Kidney epithelial cell (primary cell): ENCODE measurements at places on chromosomes 7 and 10.
A peak's percentile ranks its signal among the peaks of the same experiment; 100 is the strongest.

- DNase-seq, result no peak
Measured at GRCh38 chr7:108189733-108190388, 59.7 kb upstream of the LAMB4 start.

DNA sequence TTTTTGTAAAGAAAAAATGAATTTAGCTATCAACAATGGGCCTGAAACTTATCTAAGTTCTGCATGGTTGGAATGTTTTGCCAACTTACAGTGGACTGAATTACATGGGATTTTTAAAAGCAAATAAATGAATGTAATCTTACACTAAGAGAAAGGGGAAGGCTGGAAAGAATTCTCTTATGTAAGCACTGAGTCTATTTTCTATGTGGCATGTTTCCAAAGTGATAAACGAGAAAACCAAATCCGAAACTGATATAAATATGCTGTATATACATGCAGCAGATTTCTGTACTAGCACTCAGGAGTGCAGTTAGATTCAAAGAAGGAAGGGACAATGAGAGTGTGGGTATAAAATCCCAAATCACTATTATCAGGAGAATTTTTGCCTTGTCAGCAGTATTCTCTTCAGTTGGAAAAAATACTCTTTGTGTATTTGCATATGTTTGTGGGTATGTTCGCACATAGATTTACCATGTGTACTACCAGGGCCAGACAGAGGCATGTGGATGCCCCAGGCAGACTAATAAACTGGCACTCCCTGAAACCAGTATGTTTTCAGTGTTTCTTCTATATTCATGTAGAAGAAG lies 334.3 kb upstream of the SEMA3D start:
- DNase-seq, result no peak

DNA sequence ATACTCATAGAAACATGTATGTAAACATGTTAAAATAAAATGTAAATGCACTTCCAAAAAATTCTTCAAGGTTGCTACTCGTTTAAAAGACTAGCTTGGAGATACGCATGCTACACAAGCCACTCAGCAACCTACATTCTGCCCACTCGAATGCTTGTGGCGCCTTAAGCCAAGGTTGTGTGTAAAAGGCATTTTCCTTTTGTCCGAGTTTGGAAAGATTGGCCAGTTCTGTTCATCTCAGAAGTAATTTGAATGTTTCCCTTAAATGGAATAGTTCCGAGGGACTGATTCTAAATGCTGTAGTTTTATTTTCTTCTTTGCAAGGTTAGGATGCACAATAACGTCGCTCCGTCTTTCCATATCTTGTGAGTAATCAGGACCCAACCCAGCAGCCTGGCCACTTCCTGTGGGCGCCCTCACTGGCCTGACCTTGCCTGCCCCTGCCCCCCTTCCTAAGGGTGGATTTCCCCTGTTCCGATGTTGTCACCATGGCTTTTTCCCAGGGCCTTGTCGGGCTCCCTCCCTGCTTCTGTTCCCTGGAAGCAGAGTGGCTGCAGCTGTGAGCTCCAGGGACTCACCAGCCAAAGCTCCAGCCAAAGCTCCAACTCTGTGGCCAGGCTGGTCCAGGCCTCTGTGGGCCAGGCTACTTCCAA lies 70.6 kb downstream of the PTPRE start:
- DNase-seq, result peak; percentile 60

DNA sequence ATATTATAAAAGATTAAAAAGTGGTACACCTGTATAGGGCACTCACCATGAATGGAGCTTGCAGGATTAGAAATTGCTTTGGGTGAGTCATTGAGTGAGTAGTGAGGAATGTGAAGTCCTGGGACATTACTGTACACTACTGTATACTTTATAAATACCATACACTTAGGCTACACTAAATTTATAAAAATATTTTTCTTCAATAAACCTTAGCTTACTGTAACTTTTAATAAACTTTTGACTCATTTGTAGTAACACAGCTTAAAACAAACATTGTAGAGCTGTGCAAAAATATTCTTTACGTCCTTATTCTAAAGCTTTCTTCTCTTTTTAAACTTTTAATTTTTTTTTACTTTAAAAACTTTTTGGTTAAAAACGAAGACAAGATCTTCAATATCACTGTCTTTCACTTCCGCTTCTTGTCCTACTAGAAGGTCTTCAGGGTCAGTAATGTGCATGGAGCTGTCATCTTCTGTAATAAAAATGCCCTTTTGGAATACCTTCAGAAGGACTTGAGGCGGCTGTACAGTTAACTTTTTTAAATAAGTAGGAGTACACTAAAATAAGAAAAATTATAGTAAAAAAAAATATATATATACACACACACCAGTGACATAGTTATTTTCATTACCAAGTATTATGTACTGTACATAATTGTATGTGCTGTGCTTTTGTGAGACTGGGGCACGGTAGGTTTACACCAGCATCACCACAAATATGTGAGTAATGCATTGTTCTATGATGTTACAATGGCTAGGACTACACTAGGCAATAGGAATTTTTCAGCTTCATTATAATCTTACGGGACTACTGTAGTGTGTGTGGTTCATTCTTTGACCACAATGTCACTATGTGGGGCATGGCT lies 3.5 kb downstream of the STK31 start:
- peak; percentile 77 for DNase-seq

- DNase-seq, result no peak
Measured at GRCh38 chr7:141466151-141466904, 84.9 kb upstream of the AGK start.
